ENCODE measurements at places on chromosomes 6 and 20.

DNA sequence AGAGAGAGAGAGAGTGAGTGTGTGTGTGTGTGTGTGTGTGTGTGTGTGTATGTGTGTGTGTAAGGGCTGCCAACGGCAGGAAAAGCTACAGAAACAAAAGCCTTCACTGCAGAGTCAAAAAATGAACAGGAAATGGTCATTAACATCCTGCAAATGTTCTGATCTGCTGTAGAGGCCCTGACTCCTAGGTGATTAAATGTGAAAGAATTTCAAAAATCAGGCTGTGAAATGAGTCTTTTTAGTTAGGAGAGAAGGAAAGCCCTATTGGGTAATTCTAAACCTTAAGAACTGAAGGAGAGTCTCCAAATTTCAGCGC, 166.5 kb upstream of the MYLIP start:
- DNase-seq, result peak; percentile 74

DNA sequence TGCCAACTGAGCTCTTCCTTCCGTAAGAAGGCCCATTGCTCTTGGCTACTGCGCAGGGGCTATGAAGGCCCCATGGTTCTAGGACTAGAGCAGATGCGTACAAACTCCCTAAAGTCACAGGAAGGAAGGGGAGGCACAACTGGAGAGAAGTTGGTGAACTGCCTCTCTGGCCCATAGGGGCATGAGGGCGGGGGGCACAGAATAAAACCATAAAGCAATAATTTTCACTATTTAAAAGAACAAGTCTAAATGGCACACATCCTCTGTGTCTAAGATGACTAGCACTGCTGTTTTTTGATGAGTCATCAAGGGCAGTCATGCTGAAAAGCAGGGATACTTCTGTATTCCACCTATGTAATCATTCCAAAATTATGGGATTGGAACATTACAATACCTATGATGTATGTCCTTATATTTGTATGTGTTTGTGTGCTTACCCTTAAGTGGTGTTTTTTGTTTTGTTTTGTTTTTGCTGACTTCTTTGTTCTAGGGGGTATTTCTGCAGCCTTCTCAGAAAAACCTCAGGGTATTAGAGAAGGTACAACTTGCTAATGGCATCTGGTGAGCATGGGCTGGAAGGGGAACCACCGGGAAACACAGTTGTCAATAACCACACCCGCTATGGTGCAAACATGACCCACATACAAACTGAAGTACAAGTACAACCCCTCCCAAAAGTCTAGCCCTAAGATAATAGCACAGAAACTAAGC, 36.9 kb downstream of the B4GALT5 start:
- DNase-seq, result no peak

DNA sequence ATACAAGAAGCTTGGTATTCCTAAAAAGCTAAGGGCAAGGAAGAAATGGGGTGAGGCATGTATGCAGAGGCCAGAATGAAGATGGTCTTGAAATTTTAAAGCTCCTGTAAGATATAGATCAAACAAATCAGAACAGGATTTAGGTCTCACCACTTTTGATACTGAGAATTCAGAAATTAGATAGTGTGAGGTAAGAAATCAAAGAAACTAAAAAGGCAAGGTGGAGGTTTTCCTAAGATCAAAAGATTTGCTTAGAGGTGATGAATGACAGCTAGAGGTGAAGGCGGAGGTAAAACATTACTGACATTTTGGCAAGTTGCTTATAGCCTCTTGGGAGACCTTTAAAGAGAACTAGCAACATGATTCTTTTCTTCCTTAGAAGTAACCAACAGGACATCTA, 225.2 kb upstream of the SGK1 start:
- no peak for DNase-seq

DNA sequence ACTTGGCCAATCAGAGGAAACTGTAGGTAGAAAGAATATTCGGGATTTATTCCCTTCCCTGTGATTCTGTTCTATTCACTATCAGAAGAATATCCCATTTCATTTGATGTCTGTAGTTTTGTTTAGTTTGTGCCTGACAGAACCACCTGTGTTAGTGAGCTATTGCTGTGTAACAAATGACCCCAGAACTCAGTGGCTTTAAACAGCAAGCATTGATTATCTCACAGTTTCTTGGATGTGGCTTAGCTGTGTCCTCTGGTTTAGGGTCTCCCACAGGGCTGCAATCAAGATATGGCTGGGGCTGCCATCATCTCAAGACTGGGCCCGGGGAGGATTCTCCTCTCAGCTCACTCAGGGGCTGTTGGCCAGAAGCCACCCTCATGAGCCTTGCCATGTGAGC, 143.7 kb downstream of the ZDHHC14 start:
- no peak for DNase-seq

- DNase-seq, result no peak
Observed at GRCh38 chr20:59184880-59185447, 21.3 kb downstream of the ZNF831 start.

DNA sequence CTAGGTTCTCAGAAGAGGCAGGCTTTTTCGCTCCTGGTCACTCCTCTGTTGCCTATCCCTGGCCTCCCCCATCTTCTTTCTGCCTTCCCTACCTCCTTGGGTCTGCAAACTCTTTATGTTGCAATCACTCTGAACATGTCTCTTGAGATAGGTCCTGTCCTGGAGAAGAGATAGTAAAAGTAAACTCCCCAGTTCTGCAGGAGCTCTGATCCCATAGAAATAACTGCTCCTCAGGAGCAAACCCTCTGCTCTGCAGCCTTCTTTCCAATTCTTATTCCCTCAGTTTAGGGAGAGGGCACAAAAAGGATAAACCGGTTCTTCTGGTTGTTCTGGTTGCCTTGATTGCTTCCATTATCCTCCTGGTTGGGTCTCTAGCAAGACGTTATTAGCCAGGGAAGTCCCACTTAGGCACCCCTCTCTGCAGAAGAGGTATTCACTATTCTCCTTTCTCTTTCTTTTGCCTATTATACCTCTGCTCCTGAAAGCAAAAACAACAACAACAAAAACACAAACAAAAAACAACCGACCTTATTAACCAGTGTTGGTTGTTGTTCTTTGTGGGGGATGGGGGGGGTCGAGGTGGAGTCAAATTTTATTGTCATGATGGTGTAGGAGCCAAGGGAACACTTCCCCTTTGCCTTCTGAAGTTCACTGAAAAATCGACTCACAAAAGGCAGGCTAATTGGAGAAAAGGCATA, 973 bp downstream of the TRIM38 start:
- no peak for DNase-seq

DNA sequence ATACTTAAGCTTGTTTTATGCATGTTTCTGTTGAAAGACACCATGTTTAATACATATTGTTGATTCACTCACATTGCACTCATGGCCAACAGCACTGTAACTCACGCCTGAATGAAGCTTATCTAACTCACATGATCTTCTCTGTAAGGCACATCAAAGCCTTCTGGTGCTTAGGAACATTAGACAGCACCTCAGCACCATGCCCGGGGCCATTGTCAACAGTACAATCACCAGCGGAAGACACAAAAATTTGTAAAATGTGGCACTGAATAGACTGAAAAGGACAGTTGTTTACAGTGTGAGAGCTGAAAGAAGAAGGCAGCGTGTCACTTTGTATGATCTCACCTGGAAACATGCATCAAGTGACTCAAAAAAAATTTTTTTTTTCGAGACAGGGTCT, 8.9 kb upstream of the TCF15 start:
- DNase-seq, result no peak

GRCh38 chr6:79762370-79762769, 131.2 kb downstream of the SH3BGRL2 start:
- no peak for DNase-seq

- DNase-seq, result no peak
Observed at GRCh38 chr6:90294614-90294988, 2.0 kb downstream of the BACH2 start.

DNA sequence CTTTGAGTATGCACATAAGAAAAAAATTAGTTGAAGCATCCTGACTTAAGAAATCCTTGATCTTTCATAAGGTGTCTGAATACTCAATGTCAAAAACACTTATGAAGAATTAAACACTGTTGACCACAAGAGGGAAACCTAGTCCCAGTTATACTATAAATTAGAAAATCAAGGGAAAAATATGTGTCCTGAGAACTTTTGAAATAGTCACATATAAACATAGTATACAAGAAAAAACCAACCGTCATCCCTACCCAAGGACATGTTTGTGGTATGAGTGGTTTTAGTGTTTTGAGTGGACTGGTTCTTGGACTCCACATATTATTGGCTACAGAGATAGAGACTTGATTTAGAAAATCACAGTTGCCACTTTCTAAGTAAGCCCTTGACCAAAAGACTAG, 7.6 kb upstream of the HLA-DRA start:
- DNase-seq, result no peak

GRCh38 chr6:12028213-12028612, 16.1 kb downstream of the HIVEP1 start:
- DNase-seq, result no peak

- no peak for DNase-seq
Observed at GRCh38 chr6:15355683-15356099, 109.8 kb downstream of the JARID2 start.

DNA sequence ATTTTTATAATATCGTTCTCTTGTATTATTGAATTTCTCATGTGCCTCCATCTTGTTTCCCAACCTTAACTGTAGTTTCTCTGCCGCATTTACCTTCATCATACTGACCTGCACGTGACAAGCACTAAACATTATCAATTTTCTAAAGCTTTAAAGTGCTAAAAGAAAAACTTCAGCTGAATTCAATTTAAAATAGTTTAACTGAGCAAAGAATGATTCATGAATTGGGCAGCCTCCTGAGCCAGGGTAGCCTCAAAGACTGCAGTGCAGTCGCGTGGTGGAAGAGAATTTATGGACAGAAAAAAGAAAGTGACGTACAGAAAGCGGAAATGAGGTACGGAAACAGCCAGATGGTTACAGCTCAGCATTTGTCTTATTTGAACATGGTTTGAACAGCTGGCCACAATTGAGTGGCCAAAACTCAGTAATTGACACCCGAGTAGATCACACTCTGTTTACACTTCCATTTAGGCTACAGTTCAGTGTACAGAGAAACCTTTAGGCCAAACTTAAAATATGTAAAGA, 4.2 kb upstream of the ZDHHC14 start:
- peak; percentile 31 for DNase-seq

- no peak for DNase-seq
Observed at GRCh38 chr6:30508890-30509736, 19.8 kb downstream of the HLA-E start.

DNA sequence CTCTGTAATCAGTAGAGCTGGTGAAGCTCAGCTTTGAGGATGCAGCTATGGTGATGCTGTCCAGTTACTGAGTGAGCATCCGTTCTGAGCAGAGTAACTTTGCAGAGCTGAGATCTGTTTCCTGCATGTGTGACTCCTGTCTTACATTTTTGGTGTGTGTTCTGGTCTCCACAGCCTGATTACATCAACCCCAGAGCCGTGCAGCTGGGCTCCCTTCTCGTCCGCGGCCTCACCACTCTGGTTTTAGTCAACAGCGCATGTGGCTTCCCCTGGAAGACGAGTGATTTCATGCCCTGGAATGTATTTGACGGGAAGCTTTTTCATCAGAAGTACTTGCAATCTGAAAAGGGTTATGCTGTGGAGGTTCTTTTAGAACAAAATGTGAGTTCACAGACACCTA, 81.6 kb downstream of the FAM120B start:
- DNase-seq, result peak; percentile 65

DNA sequence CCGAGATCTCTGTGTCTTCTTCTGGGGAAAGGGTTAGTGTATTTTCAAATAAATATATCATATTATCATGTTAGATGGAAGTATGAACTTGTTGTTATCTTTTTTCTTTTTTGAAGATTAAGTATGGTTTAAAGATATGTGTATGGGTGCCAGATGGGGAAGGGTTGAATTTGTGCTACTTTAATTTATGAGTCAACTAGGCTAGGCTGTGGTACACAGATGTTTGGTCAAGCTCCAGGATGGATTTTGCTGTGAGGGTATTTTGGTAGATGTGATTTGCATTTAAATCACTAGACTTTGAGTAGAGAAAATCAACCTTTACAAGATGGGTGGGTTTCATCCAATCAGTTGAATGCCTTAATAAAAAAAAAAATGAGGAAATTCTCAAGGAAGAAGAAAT, 886.6 kb upstream of the ADGRB3 start:
- DNase-seq, result no peak

DNA sequence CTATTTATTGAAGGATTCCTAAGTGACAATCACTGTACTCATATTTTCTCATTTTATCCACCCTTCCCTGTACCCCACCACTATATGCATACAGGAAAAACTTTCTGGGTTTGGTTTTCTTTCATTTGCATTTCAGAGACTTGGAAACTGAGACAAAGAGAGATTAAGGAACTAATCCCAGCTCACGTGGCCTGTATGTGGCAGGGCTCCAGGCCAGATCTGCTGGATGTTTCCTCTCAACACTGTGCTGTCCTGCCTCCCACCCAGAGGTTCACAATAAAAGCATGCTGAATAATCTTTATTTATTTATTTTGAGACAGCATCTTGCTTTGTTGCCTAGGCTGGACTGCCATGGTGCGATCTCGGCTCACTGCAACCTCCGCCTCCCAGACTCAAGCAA, 50.2 kb downstream of the CEP162 start:
- DNase-seq, result no peak

DNA sequence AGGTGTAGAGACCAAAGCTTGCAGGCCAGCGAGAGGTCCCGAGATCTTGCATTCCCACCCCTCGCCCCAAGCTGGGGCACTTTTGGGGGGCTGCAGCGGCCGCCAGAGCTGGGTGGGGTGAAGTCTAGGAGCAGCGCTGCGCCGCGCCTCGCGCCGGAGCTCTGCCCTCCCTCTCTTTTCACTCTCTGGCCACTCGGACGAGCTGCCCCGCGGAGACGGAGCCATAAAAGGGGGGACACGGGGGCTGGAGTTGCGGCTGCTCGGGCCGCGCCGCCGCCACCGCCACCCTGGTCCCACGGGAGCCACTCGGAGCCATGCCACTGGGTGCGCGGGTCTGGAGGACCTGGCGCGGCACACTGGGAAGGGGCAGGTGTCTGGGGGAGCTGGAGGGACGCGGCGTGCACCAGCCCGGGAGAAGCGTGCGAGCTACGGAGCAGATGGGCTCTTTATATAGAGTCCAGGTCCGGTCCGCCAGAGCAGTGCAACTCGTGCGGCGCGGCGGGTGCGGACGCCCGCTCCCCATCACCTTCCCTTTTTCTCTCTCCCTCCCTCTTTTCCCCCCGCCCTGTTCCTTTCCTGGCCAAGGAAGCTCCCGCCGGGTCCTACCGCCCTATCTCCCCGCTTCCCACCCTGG, 687 bp upstream of the HTR1B start:
- no peak for DNase-seq

DNA sequence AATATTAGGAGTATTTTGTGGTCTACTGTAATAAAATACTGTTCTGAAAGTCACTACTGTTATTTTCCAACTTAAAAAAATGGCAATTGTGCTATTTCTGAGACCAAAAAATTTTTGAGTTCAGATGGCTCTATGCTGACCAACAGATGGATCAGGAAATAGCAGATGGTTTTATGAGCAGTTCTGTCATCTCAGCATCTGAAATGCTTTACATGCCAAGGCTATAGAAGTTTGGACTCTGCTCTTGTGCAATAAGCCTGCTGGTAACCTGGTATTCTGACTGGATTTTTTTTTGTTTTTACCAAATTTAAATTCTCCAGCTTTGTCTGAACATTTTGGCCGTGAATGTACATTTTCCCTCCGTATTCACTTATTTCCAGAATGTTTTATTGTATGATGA, 1127.5 kb downstream of the GRIK2 start:
- DNase-seq, result no peak

Data from AG09309 (cell line).